Motor neuron (in vitro differentiated cells): ENCODE measurements at places on chromosomes 1 and 21. TPM values are rescaled to one million over a fixed set of nuclear protein-coding genes. Genes with fewer than 3 reads are reported as not detected.

Gene OR14K1
- 0.85 TPM in 1 of 2 replicates, not detected in the other for total RNA-seq

Gene KRTAP21-2
- 0.96 TPM in 1 of 2 replicates, not detected in the other for total RNA-seq

Gene USP33
- total RNA-seq: 54.6 and 61.2 TPM in 2 replicates

Gene TMEM52
- total RNA-seq: 1.8 TPM in 1 of 2 replicates, not detected in the other

Gene S100A2
- 0.33 and 0.50 TPM in 2 replicates for total RNA-seq

Gene A3GALT2
- not detected in 2 replicates for total RNA-seq

Gene PRAMEF26
- total RNA-seq: not detected in 2 replicates

Gene ACTA1
- total RNA-seq: 0.46 TPM in 1 of 2 replicates, not detected in the other

Gene PARK7
- total RNA-seq: 388 and 400 TPM in 2 replicates

Gene TRIM67
- 0.18 and 0.96 TPM in 2 replicates for total RNA-seq
